ENCODE measurements at places on chromosomes 16 and 17.
A peak's percentile ranks its signal among the peaks of the same experiment; 100 is the strongest.

GRCh38 chr17:6495450-6496115 is 51.3 kb downstream of the PIMREG start:
- no peak for DNase-seq

DNA sequence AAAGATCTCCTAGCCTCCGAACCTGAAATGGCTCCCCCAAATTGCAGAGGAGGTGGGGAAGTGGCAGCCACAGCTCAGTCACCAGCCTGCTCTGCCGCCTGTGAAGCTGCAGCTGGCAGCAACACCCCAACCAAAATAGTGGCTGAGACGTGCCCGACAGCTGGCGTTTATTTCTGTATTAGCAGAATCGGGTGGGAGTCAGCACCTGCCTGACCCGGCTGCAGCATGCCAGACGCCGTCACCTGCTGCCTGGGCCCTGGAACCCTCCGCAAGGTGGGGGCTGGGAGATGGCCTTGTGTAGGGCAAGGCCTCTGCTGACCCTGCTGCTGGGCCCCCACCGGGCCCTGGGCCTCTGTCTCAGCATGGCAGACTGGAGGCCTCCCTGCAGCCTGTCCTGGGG is 17.5 kb upstream of the PABPN1L start:
- DNase-seq: no peak

DNA sequence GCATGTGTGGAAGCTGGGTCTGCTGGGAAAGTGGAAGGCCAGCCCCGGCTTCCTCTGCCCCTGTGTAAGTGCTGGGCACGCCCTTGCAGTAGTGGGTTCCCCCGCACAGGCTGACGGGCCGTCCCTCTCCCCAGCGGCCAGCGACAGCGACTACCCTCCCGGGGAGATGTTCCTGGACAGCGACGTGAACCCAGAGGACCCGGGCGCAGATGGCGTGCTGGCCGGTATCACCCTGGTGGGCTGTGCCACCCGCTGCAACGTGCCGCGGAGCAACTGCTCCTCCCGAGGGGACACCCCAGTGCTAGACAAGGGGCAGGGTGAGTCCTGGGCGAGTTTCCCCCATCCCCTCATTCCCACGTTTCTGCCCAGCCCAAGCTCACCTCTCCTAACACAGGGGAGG is 5.5 kb downstream of the NME3 start:
- no peak for DNase-seq

- no peak for DNase-seq
Measured at GRCh38 chr17:72525225-72526015, 404.6 kb downstream of the SOX9 start.

DNA sequence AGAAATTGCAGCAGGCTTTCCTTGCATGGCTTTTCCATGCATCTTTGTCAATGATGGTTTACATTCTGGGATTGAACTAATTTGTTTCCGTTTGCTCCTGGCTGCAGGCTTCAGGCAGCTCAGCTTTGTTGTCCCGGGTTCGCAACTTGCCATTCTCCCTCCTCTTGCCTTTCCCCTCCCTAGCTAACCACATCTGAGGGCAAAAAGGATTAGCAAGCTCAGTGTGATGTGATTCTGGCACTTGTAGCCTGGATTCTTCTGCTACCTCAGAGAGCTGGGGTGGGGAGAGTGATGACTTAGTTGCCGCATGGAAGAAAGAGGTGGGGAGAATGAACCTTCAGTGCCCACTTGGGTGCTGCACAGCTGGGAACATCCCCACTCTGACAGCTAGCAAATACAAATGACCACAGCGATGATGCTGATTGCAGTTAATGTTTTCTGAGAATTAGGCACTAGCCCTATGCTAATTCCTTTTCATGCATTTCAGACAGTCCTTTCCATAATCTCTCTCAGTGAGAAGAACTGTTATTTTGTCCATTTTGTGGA is 120.2 kb upstream of the SALL1 start:
- no peak for DNase-seq

DNA sequence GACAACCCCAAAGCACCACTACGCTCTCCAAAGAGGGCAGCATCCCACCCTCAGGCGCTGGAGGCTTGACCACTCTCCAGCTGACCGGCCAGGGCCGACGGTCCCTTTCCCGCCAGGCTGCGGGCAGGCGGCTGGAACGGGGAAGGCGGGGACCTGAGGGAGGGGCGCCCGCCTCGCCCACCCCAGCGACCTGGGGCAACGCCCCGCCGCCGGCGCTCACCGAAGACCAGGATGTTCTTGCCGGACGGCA is 431 bp downstream of the DYNC1LI2 start:
- DNase-seq: no peak

DNA sequence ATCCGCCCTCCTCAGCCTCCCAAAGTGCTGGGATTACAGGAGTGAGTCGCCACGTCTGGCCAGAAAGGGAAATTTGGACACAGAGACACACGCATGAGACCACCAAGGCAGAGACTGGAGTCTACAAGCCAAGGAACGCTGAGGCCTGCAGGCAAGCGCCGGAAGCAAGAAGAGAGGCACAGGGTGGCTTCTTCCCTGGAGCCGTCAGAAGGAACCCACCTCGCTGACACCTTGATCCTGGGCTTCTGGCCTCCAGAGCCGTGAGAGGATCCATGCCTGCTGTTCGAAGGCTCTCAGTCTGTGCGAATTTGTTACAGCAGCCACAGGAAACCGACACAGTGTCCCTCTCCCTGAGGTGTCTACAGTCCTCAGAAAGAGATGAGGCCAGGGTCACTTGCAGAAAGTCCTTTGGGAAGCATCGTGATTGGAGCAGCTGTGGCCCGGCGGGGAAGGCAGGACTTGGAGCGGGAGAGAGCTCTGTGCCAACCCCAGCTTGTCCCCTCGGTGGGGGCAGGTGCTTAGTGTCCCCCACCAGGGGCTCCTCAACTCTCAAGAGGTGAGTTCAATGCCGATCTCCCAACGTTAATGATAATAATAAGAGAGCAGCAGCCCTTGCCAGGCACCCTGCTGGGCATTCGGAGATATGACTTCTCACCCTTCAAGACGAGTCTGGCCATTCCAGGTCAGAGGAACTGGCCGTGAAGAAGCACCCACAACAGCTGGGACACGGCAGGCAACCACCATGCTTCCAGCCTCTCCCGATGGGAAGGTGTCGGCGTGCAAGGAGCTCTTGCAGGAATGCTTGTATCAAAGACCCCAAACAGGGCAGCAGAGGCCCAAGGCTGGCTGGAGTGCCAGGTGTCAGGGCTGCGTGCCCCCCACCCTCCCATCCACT is 68.4 kb upstream of the TNRC6C start:
- peak; percentile 31 for DNase-seq

- no peak for DNase-seq
Measured at GRCh38 chr17:46045639-46046038, 46.6 kb downstream of the STH start.

GRCh38 chr16:88468275-88469129 is 15.4 kb downstream of the ZFPM1 start:
- peak; percentile 40 for DNase-seq

DNA sequence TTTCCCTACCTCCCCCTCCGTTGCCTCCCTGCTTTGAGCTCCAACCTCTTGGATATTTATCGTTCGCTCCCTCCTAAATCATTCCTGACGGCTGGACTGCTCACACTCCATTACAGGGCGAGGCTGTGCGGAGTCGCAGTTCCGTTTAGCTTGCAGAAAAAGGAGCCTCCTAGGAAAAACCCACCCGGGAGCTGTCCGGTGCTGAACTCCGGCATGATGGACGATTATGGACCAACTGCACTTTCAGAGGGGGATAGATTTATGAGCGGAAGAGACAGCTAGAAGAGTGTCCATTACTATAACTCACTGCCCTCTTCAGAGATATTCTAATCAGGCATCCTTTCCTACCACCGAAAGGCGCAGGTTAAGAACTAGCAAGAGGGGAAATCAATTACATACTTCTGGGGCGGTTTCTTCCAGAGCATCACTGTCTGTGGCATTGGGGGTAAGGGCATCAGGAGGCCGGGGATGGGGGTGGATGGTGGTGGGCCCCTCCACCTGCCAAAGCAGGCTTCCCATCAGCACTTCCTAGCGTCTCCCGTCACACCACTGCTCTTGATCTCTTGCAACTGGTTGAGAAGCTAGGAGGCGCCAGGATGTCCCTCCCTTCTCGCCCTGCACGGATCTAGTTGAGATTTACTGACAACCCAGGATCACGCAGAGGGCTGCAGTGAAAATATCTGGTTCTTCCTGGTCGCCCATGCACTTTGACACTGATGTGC is 251.2 kb downstream of the ENGASE start:
- peak; percentile 26 for DNase-seq

GRCh38 chr17:47978324-47978723 is 7.4 kb downstream of the CDK5RAP3 start:
- DNase-seq: peak; percentile 47

DNA sequence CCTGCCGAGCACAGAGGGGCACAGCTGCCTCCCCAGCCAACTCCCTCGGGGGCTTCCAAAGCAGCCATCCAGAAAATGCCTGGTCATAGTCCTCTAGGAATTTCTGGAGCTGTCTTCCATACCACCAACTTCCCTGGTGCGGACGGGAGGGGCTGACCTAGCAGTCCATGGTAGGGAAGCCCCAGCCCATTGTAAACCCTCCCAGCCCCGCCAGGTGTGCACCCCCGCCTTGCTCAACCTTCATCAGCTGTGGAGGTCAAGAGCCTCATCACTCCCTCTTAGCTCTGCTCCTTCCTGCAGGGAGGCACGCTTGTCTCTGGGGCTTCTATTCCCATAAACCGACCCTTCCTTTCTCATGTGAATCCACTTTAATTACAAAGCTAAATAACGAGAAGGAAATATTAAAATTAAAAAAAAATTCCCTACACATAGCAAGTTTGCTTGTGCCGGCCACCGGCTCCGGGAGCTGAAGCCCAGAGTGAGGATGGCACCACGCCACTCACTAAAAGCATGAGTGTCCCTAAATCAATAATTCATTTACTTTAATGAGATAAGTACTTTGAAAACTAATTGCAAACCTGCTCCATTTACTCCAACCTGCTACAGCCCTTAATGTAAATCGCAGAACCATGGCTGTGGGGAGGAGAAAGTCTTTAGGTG is 181.4 kb downstream of the ENGASE start:
- no peak for DNase-seq

- DNase-seq: no peak
Measured at GRCh38 chr16:15705064-15705565, 55.1 kb downstream of the NDE1 start.

- peak; percentile 67 for DNase-seq
Measured at GRCh38 chr17:79192503-79193351, 118.1 kb downstream of the ENGASE start.

- DNase-seq: no peak
Measured at GRCh38 chr17:13393841-13394710, 207.7 kb downstream of the HS3ST3A1 start.

DNA sequence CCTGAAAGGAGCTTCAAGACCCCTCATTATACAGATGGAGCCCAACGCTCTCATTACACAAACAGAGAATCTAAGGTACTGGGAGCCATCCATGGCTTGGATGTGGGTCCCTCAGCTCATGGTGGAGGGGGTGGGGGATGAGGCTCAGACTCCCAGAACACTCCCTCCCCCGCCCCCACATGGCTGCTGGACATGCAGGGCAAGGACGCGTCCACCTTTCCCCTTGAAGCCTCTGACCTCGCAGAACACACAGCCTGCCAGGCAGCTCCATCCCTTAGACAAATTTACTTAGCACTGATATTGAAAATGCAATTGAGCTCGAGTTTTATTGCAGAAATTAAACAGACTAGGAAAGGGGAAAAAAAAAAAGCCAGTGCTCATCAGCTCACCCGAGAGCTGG is 203.9 kb downstream of the ZNF423 start:
- DNase-seq: no peak
